ENCODE measurements at places on chromosomes 1 and 21. TPM values are rescaled to one million over a fixed set of nuclear protein-coding genes. Genes with fewer than 3 reads are reported as not detected.

- H3K27me3 ChIP-seq = peaks cover 36% of the 10 kb centered on the region
- H3K27ac ChIP-seq = no peak overlapping the region
- peaks cover 10% of the 10 kb centered on the region for H3K4me1 ChIP-seq
- DNase-seq = no peak
- H3K4me3 ChIP-seq = no peak overlapping the region
Observed at GRCh38 chr1:156899956-156900718, 6.6 kb downstream of the PEAR1 start.

DNA sequence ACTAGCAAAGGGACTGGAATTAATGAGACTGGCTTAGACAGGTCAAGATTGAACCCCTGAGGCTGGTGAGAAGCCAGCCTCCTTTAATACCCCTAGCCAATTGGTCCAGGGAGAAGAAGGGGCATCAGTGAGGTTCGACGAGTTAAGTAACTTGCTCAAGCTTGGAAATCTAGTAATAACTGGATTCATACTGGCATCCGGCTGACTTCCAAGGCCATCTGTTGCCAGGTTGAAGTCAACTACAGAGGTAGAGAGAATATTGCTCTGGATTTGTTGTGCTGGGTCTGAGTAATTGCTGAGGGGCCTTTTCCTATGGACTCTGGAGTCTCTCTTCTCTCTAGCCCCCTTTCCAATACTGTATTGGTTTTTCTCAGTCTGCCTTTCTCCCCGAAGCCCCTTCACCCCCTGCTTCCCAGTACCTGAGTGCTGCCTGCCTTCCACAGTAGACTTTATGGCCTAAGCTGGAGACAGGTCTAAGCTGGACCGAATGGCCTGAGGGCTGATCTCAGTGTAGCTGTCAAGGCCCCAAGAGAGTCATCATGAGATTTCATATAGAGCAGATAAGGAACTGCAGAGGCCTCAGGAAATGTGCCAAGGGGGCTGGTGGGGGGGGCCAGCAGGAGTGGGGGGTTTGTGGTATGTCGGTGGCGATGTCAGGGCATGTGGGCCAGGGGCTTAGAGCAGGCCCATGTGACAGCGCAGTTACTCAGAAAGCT, 42.4 kb upstream of the IL19 start:
- H3K27ac ChIP-seq = no peak overlapping the region
- peaks cover 23% of the 10 kb centered on the region for H3K36me3 ChIP-seq
- H3K27me3 ChIP-seq = no peaks in the 10 kb centered on the region
- no peak for DNase-seq
- no peak overlapping the region for H3K4me3 ChIP-seq

DNA sequence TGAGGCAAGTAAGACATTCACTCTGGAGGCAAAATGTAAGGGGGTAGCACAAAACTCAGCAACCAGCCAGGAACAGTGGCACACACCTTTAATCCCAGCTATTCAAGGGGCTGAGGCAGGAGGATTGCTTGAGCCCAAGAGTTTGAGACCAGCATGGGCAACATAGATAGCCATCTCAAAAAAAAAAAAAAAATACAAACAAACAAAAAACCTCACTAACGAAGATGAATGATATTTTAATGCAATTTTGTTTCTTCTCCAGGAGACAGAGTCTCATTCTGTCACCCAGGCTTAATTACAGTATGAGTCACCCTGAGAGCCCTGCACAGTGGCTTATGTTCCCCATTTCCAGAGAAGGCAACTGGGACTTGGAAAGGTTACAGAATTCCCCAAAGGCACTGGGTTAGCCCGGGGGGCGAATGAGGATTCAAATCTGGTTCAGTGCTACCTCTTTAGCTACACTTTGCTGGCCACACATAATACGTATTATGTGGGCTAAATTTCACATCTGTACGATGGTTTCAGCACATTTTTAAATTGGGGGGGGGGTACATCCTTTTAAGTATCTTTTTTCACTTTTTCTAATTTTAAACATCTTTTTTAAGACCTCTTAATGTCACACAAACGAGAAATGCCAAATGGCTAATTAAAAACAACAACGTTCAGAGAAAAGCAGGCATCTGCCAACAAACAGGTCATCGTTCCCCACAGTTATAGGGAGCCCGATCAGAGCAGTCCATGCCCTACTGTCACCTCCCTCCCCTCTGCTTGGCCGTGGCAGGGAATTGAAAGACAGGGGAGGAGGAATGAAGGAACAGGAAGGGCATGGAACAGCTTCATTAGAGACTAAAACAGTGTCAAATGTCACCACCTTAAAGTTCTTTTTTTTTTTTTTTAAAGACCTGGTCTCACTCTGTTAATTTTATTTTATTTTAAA, 3.5 kb downstream of the CELA2A start:
- no peaks in the 10 kb centered on the region for H3K4me1 ChIP-seq
- H3K4me3 ChIP-seq = no peak overlapping the region
- DNase-seq = no peak
- no peaks in the 10 kb centered on the region for H3K36me3 ChIP-seq
- H3K27ac ChIP-seq = no peak overlapping the region

DNA sequence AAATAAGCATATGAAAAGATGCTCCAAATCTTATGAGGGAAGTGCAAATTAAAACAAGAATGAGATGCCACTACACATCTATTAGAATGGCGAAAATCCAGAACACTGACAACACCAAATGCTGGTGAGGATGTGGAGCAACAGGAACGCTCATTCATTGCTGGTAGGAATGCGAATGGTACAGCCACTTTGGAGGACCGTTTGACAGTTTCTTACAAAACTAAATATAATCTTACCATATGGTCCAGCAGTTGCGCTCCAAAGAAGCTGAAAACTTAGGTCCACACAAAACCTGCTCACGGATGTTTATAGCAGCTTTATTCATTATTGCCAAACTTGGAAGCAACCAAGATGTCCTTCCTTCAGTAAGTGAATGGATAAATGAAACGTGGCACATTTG, 50.3 kb downstream of the POFUT2 start:
- peaks cover 3% of the 10 kb centered on the region for H3K4me1 ChIP-seq
- no peak for DNase-seq
- H3K4me3 ChIP-seq = no peak overlapping the region
- H3K27me3 ChIP-seq = peaks cover 41% of the 10 kb centered on the region
- peaks cover 8% of the 10 kb centered on the region for H3K36me3 ChIP-seq

DNA sequence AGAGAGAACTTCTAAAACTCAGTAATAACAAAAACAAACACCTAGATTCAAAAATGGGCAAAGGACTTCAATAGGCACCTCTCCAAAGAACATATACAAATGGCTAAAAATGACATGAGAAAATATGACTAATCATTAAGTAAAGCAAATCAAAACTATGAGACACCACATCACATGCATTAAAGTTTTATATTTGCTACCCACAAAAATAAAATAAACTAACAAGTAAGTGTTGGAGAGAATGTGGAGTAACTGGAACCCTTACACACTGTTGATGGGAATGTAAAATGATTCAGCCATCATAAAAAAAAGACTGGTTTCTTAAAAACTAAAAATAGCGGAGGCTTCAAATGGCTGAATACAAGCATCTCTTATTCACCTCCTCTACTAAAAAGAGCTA, 262.1 kb upstream of the PKN2 start:
- no peaks in the 10 kb centered on the region for H3K4me1 ChIP-seq
- no peaks in the 10 kb centered on the region for H3K36me3 ChIP-seq
- DNase-seq = no peak
- H3K27ac ChIP-seq = no peak overlapping the region
- H3K27me3 ChIP-seq = no peaks in the 10 kb centered on the region

- no peak overlapping the region for H3K4me3 ChIP-seq
- no peaks in the 10 kb centered on the region for H3K36me3 ChIP-seq
- H3K4me1 ChIP-seq = no peaks in the 10 kb centered on the region
- no peak overlapping the region for H3K27ac ChIP-seq
- DNase-seq = no peak
Observed at GRCh38 chr1:78577257-78578100, 42.8 kb upstream of the IFI44L start.

DNA sequence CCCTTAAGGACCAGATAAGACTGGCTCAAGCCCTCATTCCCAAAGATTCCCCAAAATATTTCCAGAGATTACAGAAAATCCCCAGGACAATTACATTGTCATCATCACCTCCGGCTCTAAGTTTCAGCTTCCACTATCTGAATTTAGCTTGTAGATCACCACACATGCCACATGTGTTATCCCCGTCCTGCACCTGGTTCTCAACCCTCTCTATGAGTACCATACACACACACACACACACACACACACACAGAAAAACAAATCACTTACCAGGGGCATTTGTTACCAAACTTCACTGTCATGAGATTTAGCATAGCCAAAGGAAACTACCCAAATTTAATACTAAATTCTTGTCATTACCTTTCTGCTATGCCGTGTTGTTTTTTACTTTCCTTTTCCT, 15.4 kb upstream of the TSPAN1 start:
- no peaks in the 10 kb centered on the region for H3K36me3 ChIP-seq
- no peaks in the 10 kb centered on the region for H3K27me3 ChIP-seq
- no peak overlapping the region for H3K27ac ChIP-seq
- H3K4me1 ChIP-seq = no peaks in the 10 kb centered on the region

GRCh38 chr1:70264839-70265238, 43.7 kb downstream of the SRSF11 start:
- H3K36me3 ChIP-seq = peaks cover 32% of the 10 kb centered on the region
- H3K4me1 ChIP-seq = peaks cover 2% of the 10 kb centered on the region
- H3K4me3 ChIP-seq = no peak overlapping the region
- H3K27ac ChIP-seq = peak overlapping the region; percentile 37

DNA sequence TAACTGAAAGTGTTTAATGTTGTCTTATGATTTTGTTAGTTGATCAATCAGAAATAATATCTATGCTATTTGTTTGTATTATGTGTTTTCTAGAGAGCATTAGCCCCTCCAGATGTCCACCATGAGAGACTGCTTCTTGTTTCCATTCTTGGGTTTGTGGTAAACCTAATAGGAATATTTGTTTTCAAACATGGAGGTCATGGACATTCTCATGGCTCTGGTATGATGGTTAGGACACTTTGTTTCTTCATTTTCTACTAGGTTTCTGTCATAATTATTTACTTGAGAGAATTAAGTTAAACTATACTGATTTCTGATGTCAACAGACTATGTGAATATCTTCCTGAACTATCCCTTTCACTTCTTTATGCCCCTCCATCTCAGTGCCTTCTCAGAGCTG, 16.1 kb downstream of the SLC30A7 start:
- peaks cover 67% of the 10 kb centered on the region for H3K36me3 ChIP-seq
- no peaks in the 10 kb centered on the region for H3K27me3 ChIP-seq
- DNase-seq = no peak
- peaks cover 7% of the 10 kb centered on the region for H3K4me1 ChIP-seq
- H3K4me3 ChIP-seq = no peak overlapping the region

GRCh38 chr1:202692959-202693555, 17.2 kb downstream of the SYT2 start:
- H3K36me3 ChIP-seq = no peaks in the 10 kb centered on the region
- no peak overlapping the region for H3K4me3 ChIP-seq
- DNase-seq = peak; percentile 81

DNA sequence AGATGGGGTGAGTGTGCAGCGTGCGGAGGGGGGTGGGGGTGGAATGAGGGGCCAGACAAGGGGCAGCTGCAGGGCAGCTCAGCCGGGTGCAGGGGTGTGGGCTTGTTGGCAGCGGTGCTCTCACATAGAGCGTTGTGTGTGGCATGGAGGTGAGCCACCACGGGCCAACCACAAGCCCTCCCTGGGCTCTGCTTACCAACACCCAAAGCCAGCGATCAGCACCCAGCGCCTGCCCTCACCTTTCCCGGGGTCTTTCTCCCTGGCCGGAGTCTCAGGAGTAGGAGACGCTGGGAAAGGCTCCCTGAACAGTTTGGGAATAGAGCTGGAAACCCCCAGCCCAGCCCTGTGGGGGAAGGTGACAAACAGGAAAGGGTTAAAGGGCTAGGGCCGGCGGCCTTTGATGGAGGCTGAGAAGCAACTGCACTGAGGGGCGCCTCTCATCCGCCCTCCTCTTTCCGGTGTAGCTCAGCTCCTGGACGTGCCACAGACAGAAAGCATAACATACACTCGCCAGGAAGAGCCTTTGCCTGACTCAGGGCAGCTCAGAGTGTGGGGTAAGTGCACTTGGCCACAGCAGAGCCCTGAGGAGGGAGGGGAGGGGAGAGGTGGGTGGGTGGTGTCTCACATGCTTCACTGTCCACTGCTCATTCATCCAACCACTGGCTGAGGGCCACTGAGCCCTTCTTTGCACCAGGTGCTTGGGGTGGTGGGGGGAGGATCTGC, 577 bp downstream of the IKBKE start:
- H3K4me1 ChIP-seq = peaks cover 87% of the 10 kb centered on the region
- peak overlapping the region; percentile 91 for H3K4me3 ChIP-seq
- peak; percentile 86 for DNase-seq
- no peaks in the 10 kb centered on the region for H3K27me3 ChIP-seq

DNA sequence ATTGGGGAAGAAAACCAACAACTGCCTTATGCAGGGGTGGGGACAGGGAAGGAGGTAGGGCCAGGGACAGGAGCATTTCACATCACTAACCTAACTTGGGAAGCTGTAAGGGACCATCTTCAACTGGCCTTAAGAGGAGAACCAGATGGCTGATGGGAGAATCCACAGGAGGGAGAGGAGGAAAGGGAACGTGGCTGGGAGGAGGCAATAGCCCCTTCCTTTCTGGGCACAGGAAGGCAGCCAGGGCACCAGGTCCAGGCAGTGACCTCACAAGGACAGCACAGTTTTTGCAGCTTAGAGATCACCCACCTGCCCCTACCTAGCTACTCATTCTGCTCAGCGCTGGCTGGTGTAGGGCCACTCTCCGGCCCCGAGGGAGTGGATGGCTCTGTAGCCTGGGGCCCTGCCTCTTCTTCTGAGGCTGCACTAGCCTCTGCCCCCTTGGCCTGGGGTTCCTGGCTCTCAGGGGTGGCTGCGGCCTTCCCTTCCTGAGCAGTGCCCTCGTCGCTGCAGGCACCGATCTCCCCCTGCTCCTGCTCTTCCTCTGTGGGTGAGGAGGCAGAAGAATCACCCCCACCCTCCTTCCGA, 1.7 kb downstream of the MARCKSL1 start:
- H3K36me3 ChIP-seq = peaks cover 30% of the 10 kb centered on the region
- H3K4me3 ChIP-seq = peak overlapping the region; percentile 25

GRCh38 chr1:247118946-247119446, 14.8 kb upstream of the ZNF669 start:
- H3K36me3 ChIP-seq = peaks cover 2% of the 10 kb centered on the region
- no peaks in the 10 kb centered on the region for H3K27me3 ChIP-seq
- H3K27ac ChIP-seq = no peak overlapping the region
- no peak overlapping the region for H3K4me3 ChIP-seq
- no peaks in the 10 kb centered on the region for H3K4me1 ChIP-seq

GRCh38 chr21:25689226-25689625, 45.5 kb downstream of the ATP5PF start:
- no peaks in the 10 kb centered on the region for H3K4me1 ChIP-seq
- no peak for DNase-seq
- H3K36me3 ChIP-seq = no peaks in the 10 kb centered on the region
- peaks cover 19% of the 10 kb centered on the region for H3K27me3 ChIP-seq
- H3K27ac ChIP-seq = no peak overlapping the region

C1orf94 gene
- total RNA-seq = not detected

ADORA3 gene
- not detected for total RNA-seq

HRNR gene
- total RNA-seq = not detected

FMN2 gene
- total RNA-seq = not detected

SUSD4 gene
- total RNA-seq = not detected

TFF2 gene
- total RNA-seq = not detected

KIF21B gene
- total RNA-seq = 155 TPM

NCAM2 gene
- not detected for total RNA-seq

NR1I3 gene
- total RNA-seq = not detected

COG2 gene
- 25.8 TPM for total RNA-seq

SNX7 gene
- not detected for total RNA-seq

FCGR1A gene
- 0.70 TPM for total RNA-seq

All from activated CD8-positive, alpha-beta memory T cell treated with anti-CD3 and anti-CD28 coated beads, Interleukin-2, amount 10 ng/mL, durations not matched to agents 7 days and 5 days (primary cell).